NCI-H460 (cell line): ENCODE measurements at places on chromosomes 16 and 17.
A peak's percentile ranks its signal among the peaks of the same experiment; 100 is the strongest.

GRCh38 chr17:48592057-48592514 lies 1.5 kb downstream of the HOXB5 start:
- no peak for DNase-seq

DNA sequence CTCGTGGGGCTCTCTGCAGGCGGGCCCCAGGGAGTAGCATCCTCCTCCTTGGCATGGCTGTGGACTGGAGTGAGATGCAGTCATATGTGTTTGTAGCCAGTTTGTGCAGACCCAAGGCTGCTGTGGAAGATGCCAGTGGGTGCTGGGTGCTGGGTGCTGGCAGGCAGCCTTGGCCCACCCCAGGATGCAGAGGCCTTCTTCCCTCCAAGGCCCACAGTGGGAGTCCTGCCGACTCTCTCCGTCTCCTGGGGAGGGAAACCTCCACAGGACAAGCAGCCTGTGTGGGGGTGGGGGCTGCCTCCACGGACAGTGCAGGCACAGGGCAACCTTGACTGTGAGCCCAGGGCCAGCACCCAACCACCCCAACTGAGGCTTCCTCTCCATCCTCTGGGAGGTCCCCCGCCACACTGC lies 13.8 kb upstream of the TMEM92 start:
- no peak for DNase-seq

GRCh38 chr17:32998887-32999228 lies 7.2 kb downstream of the SPACA3 start:
- no peak for DNase-seq

- DNase-seq, result no peak
Observed at GRCh38 chr16:55017321-55017720, 86.7 kb downstream of the IRX5 start.

DNA sequence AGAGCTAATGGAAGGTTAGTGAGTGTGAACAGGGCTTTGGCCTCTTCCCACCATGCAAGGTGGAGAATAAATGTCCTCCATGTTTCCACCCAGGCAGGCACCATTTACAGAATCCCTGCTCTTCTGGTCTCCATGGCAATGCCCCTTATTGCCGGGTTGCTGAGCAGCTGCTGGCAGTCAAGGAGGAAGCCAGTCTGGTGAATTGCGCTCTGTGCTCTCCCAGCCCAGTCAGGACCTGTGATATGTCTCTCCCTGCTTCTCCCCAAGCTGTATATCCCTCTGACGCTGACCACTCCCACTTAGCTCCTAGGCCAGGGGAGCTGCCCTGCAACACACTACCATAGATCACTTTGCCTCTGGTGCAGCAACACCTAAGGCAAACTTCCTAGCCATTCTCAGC lies 402.1 kb upstream of the ERCC4 start:
- DNase-seq, result no peak

GRCh38 chr16:87854053-87854906 lies 15.0 kb downstream of the SLC7A5 start:
- no peak for DNase-seq

- DNase-seq, result no peak
Observed at GRCh38 chr16:12602811-12603698, 200.6 kb downstream of the CPPED1 start.

DNA sequence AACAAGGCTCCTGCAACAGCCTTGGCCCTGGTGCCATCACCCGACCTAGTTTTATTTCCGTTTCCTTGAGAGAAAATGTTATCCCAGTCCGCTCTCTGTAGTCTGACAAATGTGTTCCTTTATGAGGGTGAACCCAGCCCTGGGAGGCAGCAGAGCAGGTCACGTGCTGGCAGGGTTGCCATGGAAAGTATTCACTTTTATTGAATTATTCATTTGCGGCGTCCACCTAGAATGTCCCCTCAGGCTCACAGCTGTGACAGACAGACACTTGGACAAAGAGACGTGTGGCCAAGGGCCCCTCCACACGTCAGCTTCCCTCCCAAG lies 90.0 kb downstream of the WSCD1 start:
- no peak for DNase-seq

GRCh38 chr16:26692658-26693057 lies 374.1 kb upstream of the C16orf82 start:
- no peak for DNase-seq

DNA sequence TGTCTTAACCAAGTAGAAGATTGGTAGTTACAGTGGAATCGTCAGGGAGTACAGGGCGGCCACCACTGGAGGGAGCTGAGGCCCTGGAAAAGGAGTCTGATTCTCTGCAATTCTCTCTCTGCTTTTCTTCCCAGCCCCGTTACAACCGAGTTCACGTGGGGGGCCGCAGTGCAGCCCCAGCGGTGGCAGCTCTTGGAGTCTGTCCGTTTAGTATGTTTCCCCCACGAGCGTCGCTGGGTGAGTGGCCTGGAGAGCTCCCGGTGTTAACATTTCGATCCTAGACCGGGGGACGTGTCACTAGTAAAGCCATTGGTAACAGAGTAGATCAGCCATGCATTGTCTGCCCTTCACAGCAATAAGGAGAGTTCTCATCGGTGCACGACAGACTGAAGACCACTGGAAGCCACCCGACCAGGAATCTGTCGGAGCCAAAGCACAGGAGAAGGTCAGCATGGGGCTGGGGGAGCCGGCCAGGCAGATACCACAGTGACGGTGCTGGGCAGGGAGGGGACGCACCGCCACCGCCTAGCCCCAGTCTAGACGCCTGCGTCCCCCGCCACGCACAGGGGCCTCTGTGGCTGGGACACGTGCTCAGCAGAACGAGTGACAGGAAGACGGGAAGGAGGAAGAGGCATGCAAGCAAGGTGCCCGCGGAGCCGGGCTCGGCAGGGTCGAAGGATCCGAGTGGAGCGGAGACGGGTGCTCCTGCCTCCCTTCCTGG lies 15.7 kb downstream of the SLC16A3 start:
- DNase-seq, result no peak

DNA sequence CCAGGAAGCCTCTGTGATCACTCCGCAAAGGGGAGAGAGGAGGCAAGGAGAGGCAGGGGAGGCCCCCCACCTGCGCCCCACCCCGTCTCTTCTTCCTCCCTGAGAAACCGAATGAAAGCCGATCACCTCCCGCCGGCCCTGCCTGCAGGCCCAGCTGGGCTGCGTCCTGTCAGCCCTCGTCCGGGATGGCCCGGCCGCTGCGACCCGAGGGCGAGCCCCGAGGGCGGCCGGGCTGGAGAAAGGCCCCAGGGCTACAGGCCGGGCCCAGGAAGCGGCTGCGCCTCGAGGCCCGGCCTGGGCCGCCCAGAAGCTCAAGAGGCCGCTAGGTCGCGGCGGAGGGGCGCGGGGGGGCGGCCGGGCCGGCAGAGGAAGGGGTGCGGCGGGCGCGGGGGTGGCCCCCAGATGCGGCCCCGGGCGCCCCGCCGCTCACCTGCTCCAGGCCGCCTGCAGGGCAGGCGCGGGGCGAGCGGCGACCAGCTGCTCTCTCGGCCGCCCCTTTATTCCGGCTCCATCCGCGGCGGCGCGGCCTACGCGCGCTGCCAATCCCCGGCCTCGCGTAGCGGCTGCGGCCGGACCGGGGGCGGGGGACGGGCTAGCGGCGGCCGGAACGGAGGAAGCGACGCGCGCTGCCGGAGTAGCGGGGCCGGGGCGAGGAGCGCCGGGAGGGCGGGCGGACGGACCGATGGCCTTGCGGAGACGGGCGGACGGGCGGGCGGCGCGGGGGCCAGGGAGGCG lies at the start of gene ZNF319:
ZNF319 (minus strand) TSS at position 702 of the 735 bp plus-strand sequence. CDS start 2,407 bp downstream, outside the sequence.
- no peak for DNase-seq

- no peak for DNase-seq
Observed at GRCh38 chr16:81539009-81539758, 94.6 kb downstream of the CMIP start.

DNA sequence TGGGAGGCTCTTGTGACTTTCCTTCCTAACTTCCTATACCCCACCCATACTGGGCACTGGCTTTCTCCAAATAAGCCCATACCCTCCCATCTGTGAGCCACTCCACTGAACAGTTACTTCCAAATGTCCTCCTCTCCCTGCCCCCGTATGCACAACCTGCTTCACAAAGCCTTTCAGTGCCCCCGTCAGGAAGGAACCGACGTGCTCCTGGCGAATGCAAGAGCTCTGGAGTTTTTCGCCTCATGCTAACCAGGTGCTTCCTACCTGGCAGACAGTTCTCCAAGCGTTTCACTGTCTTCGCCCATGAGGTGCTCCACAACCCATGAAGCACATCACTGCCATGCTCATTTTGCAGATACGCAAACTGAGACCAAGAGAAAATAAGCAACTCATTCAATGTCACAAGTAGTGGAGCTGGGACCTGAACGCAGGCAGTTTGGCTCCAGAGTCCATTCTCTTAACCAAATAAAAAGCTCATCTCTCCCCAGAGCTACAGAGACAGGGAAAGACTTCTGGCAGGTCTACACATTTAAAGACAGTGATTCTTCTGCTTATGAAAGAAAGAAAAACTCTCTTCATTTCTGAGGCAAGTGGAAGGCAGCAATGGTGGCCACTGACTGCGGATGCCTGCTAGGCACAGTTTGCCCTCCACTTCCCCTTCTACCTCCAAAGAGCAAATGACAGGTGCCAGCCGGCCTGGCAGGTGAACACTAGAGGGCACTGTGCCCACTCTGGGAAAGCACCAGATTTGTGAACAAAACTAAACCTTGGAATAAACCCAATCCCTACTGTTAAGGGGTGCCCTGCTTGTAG lies 23.8 kb downstream of the SPHK1 start:
- peak; percentile 53 for DNase-seq

DNA sequence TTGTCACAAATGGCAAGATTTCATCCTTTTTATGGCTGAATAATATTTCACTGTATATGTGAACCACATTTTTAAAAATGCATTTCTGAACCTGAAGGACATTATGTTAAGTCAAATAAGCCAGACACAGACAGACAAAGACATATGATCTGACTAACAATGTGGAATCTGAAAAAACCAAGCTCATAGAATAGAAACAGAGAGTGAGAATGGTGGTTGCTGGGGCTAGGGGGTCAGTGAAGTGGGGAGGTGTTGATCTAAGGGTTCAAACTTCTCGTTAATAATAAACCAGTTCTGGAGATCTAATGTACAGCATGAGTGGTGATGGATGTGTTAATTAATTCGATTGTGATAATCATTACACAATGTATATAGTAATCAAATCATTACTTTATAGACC lies 475.1 kb downstream of the WWOX start:
- no peak for DNase-seq

DNA sequence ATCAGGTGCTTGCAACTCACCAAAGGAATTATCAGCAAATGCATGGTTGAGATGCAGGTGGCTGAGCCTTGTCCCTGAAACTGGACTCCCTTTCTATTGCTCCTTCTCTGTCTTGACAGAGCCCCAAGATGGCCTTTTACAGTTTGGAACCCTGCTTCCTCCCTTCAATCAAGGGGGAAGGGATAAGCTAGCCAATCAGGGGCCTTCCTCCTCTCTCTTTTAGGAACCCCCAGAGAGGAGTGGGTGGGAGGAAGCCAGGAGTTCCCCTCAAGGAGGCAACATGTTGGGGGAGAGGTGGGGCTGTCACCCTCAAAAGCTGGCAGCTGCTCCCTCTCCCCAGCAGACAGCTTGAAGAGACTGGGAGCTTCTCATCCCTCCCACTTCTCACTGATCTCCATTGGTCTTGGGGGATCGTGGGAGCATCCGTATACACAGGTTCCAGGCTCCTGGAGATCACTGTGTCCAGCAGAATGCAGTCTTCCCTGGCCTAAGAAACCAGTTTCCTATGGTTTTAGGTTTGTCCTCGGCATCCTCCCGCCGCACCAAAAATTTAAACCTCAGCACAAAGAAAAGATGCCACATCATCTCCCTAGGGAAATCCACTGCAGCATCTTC lies 7.2 kb downstream of the RASL10B start:
- no peak for DNase-seq

DNA sequence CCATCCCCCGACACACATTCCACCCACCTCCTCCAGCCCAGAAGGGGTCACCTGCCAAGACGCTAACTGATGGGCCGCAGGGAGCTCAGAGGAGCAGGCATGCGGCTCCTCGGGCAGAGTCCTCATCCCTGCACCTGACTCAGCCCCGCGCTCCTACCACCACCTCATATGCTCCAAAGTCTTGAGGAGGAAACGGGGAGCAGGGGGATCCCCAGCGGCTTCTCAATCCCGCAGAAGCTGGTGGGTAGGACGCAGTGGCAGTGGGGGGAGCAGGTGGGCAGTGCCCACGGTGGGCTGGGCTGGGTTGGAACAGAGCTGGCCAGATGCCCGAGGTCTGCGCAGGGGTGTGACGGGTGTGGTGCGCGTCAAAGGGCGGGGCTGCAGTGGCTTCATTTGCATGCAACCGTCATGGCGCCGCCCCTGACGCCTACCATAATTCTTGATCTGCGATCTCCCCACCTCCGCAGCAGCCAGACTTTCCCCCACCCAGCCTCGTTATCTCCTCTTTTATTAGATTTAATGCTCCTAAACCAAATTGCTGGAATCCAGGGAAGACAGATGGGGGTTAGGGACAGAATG lies 39.0 kb upstream of the EMP2 start:
- DNase-seq, result peak; percentile 59

DNA sequence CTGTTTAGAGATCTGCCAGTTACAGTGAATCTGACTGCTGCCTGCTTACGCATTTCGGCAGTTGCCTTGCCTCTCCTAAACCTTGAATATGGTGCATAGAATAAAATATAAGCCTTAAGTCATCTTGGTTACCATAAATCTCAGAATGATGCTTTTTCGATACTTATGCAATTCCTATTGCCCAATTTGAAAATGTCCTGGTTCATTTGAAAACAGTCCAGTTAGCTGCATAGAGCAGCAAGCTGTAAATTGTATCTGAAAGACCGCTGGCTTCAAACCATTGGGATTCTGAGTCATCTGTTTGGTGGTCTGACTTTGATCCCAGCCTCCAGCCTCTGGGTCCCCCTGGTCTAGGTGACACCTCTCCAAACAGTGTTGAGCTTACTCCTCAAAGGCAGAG lies 2.7 kb upstream of the PRKCA start:
- no peak for DNase-seq

DNA sequence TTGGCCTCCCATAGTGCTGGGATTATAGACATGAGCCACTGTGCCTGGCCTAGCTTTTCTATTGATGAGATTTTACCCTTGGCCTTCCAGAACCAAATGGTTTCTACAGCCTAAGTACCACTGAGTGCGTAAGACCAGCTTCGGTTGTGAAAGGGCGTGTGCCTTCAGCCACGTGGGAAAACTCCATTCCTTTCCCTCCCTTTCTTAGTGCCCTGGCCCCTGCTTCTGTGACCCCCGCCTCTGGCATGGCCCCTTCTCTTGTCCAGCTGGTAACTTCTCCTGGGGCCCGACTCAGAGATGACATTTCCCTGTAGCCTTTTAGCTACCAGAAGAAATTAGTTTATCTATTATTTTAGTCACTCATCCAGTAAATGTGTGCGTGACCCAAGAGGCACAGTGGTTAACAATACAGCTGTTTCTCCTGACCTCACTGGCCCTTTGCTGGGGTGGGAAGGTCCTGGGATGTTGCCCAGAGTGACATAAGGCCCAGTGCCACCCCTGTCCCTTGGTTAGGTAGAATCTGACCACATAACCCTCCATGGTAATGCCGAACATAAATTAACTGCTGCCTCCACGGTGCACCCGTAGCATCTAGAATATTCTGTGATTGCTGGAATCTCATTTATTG lies 97.3 kb downstream of the PLCG2 start:
- DNase-seq, result no peak

DNA sequence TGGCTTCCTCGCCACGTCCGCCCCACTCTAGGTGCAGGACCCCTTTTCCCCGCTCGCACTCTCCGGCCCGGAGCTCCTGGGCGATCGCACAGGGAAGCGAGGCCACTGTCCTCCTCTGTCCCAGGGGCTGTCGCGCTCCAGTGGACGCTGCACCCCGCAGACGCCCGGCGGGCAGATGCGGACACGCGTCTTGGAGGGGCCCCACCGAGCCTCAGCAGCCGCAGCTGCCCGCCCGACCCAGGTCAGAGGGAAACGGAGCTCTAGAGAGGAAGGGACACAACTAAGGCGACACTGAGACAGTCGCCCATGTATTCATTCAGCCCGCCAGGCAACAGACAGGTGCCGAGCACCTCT lies 726 bp upstream of the SLC13A5 start:
- no peak for DNase-seq
